ENCODE measurements at places on chromosomes 2 and 18. TPM values are rescaled to one million over a fixed set of nuclear protein-coding genes. Genes with fewer than 3 reads are reported as not detected.

DNA sequence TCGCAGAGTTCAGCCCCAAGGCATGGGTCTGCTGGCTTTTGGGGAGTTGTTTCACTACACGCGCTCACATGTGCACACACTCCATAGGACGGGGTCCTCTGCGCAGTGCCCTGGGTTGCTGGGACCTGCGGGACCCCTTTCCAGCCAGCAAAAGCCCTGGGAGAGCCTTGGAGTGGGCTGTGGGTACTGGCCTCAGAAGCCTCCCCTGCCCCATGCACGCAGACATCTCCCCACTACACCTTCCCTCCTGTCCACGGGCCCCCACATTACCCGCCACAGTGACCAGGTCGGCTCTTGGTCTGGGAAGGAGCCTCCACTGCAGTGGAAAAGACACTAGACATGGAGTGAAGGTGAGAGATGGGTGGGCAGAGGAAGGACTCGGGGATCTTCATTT is 48.5 kb downstream of the FAM168B start:
- no peak for DNase-seq

DNA sequence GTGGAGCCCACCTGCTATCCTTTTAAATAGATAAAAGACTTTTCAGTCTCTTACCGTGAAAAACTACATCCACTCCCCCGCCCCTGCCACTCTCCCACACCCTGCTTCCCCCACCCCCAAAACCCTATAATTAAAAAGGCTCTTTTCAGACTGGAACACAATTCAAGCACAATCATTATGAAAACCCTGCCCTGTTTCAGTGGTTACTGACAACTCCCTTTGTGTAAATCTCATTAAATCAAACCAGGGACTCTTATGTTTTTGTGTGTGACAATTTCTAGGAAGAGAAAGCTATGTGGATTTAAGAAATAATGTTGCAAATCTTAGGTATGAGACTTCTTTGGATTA is 21.0 kb upstream of the ZNF532 start:
- DNase-seq, result no peak

DNA sequence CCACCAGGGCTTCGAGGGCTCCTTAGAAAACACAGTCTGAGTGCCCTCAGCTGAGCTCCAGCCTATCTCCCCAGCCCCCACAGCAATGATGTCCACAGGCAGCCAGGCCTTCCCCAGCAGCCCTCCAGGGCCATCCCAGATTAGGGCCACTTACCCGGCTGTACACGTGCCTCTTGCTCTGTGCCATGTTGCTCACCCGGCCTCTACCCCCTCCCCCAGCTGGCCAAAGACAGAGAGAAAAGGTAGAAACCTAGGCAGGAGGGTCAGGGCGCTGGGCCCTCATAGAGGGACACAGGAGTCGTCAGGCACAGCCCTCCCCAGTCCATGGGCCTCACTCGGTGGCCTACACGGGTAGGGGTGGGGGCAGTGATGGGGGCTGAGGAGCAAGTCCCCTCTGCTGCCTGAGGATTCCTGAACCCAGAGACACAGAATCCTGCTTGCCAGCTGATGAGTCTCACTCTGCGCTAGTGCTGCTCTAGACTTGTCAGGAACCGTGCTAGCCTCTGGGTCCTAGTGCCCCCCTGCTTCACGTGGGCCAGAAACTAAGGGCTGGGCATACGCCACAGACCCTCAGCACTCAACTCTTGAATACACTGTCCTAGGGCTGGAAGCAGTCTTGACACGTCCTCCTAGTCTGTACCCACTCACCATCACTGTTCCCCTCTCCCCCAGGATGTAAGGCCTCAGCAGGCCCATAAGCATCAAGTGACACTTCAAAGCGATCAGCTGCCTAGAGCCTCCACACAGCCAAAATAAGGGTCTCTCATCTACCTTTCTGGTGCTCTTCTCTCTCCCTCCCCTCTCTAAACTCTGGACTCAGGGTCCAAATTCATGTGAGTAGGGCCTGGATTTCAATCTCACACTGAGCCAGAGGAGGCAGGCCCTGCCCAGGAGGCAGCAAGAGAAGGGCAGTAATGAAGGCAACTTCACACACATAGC is at the start of gene DCTN1:
DCTN1 (minus strand) TSS at position 461 of the 939 bp plus-strand sequence; CDS start at position 187, 274 bp downstream.
- DNase-seq, result peak; percentile 27

GRCh38 chr2:42089340-42089925 is 41.6 kb downstream of the PKDCC start:
- DNase-seq, result peak; percentile 75

DNA sequence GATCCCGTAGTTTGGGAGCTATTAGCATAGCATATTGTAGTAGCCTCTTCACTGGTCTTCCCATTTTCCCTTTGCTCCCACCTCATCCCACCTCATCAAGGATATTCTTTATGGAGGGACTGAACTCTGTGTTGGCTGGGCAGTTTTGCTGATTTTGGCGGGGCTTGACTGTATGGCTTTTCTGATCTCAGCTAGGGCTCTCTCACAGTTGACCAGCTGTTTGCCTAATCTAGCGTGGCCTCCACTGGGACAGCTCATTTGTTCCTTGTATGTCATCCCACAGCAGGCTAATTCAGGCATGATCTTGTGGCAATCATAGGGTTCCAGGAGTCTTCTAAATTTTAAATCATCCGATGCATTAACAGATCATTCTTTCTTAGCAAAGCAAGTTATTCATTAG is 30.2 kb upstream of the MTX2 start:
- no peak for DNase-seq

DNA sequence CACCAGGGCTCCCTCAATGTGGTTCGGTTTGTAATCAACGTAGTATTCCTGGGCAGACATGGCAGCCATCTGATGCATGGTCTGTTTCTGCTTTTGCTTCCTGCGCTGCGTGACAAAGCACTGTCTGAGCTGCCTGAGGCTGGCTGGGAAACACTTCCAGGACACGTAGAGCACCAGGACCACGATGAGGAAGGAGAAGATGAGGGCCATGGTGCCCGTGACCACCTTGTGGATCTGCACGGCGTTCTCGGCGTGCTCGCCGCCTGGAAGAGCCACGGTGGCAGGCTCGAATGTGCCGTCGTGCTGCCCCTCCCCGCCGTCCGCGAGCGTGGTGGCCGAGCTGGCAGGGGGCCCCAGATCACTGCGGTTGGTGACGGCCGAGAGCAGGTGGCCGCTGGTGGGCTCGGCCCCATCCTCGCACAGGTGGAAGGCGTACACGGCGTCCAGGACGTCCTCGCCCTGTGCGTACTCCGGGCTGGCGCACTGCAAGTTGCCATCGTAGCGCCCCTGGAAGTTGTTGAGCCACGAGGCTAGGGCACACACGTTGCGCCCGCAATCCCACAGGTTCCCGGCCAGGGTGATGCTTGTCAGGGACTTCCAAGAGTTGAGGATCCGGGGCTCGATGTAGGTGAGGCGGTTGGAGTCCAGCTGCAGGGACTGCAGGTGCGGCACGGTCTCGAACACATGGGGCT is 2.1 kb downstream of the LRRTM1 start:
- DNase-seq, result no peak

DNA sequence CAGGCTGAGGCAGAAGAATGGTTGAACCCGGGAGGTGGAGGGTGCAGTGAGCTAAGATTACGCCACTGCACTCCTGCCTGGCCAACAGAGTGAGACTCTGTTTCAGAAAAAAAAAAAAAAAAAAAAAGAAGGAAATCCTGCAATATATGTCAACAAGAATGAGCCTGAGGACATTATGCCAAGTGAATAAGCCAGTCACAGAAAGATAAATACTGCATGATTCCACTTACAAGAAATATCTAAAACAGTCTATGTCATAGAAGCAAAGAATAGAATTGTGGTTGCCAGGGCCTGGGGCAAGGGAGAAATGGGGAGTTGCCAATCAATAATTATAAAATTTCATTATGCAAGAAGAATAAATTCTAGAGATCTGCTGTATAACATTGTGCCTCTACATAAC is 425.8 kb downstream of the NRXN1 start:
- DNase-seq, result no peak

GRCh38 chr2:9773903-9774239 is 69.4 kb upstream of the TAF1B start:
- DNase-seq, result no peak

Gene HOXD9
- total RNA-seq, result not detected

Gene HOXD11
- not detected for total RNA-seq

Gene TOGARAM2
- total RNA-seq, result 4.3 TPM

Gene REG1B
- total RNA-seq, result not detected

Gene HSBP1L1
- total RNA-seq, result 5.9 TPM

Gene STAMBP
- total RNA-seq, result 110 TPM

Gene CIAO1
- 71.5 TPM for total RNA-seq
